ENCODE measurements at places on chromosomes 6 and 20.

- no peak for DNase-seq
These were observed 220.1 kb downstream of the BCAS1 start for GRCh38 chr20:53850319-53850718.

DNA sequence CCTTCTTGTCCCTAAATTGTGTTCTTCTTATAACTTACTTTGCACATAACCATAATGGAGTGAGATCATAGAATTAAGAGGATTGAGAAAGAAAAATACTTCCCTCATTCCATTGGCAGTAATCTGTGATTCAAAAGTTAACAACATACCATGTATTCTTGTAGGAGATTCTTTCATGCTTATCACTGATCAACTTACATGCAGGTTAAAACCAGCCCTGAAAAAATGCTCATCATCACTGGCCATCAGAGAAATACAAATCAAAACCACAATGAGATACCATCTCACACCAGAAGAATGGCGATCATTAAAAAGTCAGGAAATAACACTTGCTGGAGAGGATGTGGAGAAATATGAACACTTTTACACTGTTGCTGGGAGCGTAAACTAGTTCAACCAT, 36.5 kb upstream of the GFRAL start:
- DNase-seq, result no peak

DNA sequence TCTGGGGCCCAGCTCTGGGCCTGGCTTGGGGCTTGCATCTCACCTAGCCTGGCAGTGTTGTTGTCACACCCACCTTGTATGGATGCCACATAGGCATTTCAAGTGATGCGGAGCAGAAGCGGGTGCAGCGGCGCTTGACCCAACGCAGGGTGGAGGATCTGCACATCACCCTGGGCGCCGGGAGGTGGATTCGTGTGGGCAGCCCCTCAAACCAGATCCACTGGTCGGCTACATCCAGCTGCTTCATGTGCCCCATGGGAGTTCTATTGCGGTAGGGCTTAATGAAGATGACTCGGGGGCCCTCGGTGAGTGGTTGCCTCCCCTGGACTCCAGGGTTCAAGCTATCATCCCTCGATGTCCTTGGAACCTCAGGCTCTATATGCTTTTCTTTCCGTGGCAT, 3.2 kb downstream of the TP53TG5 start:
- DNase-seq, result no peak

DNA sequence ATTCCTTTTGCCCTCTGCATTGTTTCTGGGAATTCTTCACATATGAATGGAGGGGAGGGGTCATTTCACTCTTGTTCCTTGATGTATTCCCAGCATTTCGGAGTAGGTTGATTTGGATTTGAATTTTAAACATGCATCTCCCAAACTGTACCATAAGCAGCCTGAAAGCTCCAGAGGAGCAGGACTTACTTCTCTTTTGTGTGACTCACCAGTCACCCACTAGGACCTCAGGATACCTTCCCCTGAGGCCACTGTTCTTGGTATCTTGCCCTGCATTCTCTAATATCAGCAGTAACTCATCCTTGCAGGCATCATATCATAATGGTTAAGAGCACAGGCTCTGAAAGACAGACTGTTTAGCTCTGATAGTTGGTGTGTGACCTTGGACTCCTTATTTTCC, 703 bp downstream of the MRPL2 start:
- DNase-seq, result no peak

- DNase-seq, result peak; percentile 92
These were observed 184.7 kb downstream of the CDH4 start for GRCh38 chr20:61436667-61437279.

DNA sequence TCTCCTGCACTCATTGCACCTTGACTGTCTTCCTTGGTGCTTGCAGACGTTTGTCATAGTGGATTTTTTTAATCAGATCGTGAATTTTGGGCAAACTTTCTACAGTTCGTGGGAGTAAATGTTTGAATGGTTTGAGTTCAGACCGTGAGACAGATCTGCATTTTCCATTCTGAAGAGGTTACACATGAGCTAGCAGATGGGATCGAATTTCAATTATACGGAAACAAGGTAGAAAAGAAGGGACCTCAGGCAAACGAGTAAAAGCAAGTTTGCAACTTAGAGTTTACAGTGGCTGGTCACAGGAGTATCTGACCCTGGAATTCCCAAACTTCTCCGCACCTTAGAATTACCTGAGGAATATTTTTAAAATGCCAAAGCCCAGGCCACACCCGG, 17.2 kb upstream of the NCR2 start:
- DNase-seq, result peak; percentile 83

- no peak for DNase-seq
These were observed 95.1 kb downstream of the FUT9 start for GRCh38 chr6:96110878-96111277.

GRCh38 chr20:1803061-1803931, 91.9 kb upstream of the SIRPA start:
- no peak for DNase-seq

GRCh38 chr6:29424575-29424974, 9.8 kb downstream of the OR12D1 start:
- no peak for DNase-seq

GRCh38 chr20:40329321-40329720, 359.7 kb downstream of the MAFB start:
- DNase-seq, result no peak

GRCh38 chr6:12170351-12171092, 119.6 kb upstream of the EDN1 start:
- DNase-seq, result no peak

- no peak for DNase-seq
These were observed 16.8 kb upstream of the FUCA2 start for GRCh38 chr6:143528164-143528811.

GRCh38 chr6:149033454-149033853, 284.1 kb upstream of the TAB2 start:
- DNase-seq, result no peak

DNA sequence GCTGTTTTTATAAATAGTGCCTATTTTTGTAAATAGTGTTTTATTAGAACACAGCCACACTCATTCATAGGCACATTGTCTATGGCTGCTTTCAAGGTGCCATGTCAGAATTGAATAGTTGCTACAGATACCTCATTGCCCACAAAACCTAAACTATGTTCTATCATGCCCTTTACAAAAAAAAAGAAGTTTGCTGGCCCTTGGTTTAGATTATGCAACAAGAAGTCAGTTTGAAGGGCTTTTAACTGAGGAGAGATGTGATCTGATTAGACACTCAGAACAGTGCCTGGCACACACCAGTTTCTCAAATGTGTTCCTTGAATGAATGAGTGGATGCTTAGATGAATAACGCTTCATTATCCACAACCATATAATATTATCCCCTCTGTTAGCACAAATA, 366.1 kb downstream of the MAFB start:
- DNase-seq, result peak; percentile 35

DNA sequence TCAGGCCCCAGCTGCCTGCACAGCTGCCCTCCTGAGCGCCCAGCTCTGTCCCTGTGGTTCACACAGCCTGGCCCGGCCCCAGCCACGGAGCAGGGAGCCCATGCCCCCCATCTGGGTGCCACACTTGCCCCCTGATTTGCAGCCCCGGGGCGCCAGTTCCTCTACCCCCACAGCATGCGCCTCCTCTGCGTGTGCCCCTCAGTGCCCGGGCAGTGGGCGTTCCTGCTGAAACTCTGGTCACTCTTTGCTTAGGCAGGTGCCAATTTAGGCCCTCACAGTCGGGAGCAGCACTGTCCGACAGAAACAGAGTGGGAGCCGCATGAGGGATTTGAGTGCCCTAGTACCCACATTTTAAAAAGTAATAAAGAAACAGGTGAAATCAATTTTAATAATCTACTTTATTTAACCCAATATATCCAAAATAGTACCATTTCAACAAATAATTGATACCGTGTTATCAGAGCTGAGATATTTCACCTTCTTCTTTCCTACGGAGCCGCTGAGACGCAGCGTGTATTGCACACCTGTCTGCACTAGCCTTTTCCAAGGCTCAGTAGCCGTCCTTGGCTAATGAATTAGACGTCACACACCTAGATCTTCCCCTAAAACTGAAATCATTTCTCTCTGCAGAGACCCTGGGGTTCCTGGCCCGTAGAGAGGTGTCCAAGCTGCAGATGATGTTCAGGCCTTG, 106.4 kb downstream of the ASXL1 start:
- no peak for DNase-seq

DNA sequence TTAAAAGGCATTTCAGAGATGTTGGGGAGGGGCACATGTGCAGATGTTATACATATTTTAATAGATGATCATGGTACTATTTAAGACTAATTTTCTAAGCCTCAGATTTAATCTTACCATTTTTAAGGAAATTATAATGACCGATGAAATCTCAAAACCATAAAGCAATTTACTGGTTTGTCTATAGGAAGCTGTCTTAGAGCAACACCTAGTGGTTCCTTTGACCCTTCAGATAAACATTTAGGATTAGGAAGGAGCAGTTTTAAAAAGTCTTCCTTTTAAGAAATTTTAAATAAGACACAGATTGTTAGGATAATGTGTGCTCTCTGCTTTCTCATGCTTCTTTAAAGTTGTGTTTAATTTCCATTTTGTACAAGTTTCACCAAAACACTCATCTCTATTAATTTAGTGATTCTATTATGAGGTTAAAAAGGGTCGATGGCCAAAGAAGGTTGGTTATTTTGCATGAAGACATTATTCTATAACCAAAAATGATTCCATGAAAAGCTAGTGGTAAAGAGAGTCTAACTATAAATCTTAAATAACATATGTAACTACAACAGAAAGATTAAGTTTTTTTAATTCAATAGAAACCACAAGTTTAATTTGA, 376.4 kb downstream of the HACE1 start:
- no peak for DNase-seq

- no peak for DNase-seq
These were observed 21.6 kb upstream of the FBXO30 start for GRCh38 chr6:145836170-145836569.

DNA sequence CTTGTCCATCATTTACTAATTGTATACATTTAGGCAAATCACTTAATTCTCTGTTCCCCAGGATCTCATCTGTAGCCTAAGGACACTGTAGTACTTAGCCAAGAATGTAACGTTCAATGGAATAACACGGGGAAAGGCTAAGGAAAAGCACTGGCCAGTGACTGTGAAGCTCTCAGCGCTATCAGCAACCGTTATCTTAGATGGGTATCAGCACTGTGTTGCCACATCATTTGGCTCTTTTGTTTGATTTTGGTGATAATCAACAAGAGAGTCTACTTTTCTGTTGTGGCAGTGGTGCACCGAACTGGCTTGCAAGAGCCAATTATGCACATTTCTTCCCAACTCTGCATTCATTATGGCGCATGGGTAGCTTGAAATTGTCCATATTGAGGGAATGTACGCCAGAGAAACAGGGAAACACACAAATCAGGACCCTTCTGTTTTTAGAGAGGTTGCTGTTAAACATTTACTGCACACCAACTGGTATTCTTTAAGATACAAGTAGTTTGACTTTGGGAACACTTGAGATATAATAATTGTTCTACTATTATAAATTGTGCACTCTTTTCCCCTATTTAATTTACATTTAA, 93.7 kb upstream of the C6orf118 start:
- no peak for DNase-seq

GRCh38 chr6:15392182-15392581, 146.3 kb downstream of the JARID2 start:
- DNase-seq, result no peak

- no peak for DNase-seq
These were observed 107.4 kb upstream of the RIPOR2 start for GRCh38 chr6:25042984-25043725.

DNA sequence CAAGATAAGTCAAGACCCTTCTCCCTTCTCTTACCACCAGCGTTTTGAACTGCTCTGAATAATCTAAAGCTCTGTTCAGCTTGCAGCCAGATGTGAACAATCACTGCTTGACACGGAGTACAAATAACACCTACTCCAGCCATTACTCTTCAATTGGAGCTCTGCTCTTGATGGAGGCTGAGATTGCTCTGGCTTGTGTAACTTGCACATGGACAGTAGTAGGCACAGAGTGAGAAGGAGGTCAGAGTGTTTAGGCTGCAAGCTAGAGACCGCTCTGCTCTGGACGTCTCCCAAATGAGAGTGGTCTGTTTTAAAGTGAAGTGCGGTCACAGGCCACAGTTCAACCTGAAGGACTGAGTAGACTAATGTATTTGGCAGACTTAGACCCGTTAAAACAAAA, 158.3 kb downstream of the HDGFL1 start:
- DNase-seq, result peak; percentile 24

DNA sequence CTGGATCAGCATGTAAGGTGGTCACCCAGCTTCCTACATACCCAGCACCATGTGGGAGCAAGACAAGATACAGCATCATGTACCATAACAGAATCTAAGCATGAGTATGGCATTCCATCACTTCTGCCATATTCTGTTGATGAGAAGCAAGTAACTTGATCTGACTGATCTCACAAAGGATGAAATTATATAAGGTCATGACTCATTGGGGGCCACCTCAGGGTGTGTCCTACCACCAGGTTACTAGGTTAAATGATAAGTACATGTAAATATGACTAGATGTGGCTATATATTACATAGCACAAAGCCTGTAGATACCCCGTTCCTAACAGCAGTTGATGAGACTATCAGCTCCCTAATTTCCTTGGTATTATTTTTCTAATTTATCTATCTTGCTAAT, 213.1 kb downstream of the DOK5 start:
- DNase-seq, result no peak

DNA sequence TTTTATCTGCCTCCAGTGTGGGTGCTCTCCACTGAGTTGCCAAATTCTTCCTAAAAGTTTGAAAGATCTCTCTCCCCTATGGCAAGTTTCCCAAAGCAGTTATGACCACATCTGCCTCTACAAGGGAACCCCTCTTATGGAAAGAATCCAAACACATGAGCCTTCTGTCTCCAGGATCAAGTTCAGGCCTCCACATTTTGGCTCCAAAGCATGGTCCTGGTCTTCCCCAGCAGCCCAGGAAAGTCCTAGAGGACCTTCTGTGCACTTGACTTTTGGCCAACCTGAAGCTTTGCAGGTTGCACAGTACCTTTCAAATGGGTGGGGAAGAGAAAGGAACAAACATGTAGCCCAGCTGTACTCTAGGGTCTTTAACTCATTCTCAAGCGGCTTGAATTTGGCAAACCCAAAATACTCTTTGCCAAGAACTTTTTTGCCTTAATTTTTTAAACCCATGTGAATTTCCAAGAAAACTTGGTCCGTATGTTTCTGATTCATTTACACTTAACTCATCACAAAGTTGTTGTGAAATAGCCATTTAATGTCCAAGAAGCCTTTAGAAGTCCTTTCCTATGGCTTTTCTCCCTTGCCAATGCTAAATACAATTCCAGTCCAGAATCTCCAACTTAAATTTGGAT, 240.1 kb upstream of the TBX18 start:
- DNase-seq, result no peak

GRCh38 chr6:123687864-123688263, 51.1 kb upstream of the TRDN start:
- no peak for DNase-seq
